CD4-positive, alpha-beta T cell treated with Interleukin-21 for 1 hour (primary cell): ENCODE measurements at places on chromosomes 16 and 17.

- no peak for DNase-seq
Measured at GRCh38 chr17:11885051-11885450, 112.2 kb downstream of the ZNF18 start.

- DNase-seq: peak; percentile 80
Measured at GRCh38 chr16:66588981-66589713, 9.9 kb downstream of the CMTM2 start.

DNA sequence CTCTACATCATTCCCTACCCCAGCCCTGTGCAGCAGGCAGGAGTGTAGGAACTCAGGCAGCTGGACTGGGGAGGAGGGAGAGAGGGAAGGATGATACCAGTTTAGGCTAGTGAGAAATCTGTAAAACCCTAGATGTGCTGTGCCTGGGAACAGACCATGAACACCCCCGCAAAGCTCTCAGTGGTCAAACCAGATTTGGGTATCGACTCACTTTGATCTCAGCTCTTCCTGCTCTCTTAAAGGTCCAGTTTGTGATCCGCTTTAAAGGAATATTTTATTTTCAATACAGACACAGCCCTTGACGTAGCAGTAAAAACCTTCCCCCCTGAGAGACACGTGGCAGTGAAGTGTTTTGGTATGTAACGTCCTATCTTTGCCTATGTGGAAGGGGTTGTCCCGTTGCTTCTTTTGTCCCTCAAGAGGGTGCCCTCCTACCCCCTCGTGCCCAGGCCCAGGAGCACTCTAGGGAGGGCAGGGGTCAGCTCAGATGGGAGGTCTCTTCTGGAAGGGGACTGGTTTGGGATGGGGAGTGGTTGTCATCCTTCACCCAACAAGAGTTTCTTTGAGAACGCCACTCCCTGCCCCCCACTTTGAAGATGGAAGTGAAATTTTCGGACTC lies 19.3 kb upstream of the TBX2 start:
- no peak for DNase-seq

DNA sequence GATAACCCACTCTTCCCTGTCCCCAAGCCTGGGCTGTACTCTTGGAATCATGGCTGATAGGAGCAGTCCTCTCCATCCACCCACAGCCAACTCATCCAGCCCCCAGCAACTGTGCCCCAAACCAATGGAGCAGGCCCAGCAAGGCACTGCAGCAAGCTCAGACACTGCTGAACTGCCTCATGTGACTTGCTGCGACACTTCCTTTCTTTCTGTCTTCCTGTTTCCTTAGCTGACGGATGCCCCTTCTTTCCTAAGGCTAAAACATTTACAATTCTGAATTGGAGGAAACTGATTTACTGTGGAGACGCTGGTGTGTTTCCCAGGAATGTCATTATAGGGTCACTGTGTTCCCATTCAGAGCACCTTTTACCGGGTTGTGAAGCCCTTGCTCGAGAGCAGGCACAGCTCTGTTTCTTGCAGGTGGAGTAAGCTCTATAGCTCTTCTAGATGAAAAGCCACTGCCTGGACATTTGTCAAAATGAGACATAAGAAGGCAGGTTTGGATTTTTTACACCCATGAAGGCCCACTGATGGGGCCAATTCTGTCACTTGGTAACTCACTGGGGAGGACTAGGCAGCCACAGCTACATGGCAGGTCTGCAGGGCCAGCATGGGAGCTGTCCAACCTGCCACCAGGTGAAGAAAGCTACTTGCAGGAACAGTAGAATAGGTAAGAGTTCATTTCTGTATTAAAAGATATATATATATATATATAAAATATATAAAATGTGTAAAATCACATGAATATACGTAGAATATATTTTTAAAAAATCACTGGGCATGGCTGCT lies 27.4 kb downstream of the TMEM11 start:
- DNase-seq: no peak

- DNase-seq: no peak
Measured at GRCh38 chr16:71297341-71297634, 8.1 kb upstream of the CMTR2 start.

GRCh38 chr17:49691677-49692191 lies 13.8 kb upstream of the SPOP start:
- no peak for DNase-seq

DNA sequence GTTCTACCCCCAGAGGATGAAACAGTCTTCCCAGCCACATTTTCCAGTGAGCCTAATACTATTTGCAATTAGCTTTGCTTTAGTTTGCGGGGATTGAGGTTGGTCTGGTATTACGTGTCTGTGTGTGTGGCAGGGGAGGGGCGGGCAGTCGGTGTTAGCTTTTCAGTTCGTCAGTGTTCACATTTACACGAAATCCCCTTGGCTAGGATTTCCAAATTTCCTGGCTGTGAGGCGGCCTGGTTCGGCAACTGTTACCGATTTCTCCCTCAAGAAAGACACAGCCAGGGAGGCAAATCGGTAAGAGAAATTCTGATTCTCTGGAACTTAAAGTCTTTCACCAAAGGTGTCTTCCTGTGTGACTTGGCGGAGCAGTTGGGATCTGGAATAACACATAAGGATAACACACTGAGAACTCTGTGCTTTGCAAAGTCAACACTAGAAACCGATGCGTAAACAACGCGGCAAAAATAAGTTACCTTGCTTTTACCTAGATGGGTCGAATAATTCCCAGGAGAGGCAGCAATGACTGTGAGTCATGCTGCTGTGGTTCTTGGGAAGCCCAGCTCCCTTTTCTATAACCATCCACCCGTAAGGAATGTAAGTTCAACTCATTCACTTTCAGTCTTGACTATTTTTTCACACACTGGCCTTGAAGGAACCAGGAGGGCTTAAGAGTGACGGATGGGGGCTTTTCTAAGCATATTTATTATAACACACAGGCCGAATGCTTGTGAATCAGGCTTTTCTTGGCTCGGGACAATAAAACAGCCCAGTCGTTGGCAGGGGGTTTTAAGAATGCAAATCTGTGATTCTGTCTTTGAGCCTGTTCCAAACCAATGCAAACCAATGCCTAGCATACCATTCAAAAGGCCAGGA lies 24.2 kb downstream of the GPRC5B start:
- no peak for DNase-seq

DNA sequence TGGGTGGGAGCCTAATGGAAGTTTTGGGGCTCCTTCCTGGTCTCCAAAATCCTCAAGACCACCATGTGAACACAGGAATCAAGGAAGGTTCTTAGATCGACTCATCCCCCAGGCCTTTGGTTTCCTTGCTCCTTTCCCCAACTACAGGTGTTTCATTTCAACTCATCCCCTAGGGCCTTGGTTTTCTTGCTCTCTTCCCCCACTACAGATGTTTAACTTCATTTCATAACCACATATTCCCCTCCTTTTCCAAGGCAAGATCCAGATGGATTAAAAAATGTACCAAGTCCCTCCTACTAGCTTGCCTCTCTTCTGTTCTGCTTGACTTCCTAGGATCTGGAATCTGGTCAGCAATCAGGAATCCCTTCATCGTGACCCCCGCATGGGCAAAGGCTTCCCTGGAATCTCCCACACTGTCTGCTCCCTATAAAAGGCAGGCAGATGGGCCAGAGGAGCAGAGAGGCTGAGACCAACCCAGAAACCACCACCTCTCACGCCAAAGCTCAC lies at the start of gene CCL11:
TSS of gene CCL11 (plus strand) at position 457 of the 507 bp plus-strand sequence. CDS start 67 bp downstream, outside the sequence.
- no peak for DNase-seq

DNA sequence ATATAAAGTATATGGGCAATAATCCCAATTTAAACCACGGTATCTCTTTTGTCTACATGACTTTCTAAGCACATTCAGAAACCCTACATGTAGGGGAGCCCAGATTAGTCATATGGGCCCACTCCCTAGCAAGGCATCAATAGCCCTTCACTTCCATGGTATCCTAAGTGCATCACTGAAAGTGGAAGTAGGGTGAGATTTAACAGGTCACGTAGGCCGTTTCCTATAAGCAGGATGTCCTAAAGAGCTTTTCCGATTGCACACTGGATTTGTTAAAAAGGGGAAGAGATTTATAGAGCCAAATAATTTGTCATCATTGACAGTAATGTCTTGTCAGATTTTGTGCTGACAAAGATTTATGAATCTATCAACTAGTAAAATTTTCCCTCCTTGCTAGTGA lies 39.0 kb downstream of the CA4 start:
- DNase-seq: no peak

DNA sequence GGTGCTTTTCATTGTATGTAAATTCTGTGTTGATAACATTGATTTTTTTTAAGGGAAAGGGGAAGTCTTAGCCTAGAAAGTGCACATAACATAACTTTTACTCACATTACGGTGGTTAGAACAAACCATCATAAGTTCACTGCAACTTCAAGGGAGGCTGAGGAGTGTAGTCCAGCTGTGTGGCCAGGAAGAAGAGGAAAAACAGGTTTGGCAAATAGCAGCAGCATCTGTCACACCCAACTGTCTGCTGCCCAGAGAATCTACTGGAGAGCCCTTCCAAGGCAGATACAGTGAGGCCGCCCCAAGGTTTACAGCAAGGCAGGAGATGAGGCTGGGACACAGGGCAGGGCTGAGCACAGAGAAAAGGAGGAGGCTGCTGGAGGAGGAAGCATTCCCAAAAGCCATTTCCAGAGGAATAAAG lies 60.6 kb downstream of the AIPL1 start:
- no peak for DNase-seq

- DNase-seq: no peak
Measured at GRCh38 chr16:78307824-78308528, 208.5 kb downstream of the WWOX start.

DNA sequence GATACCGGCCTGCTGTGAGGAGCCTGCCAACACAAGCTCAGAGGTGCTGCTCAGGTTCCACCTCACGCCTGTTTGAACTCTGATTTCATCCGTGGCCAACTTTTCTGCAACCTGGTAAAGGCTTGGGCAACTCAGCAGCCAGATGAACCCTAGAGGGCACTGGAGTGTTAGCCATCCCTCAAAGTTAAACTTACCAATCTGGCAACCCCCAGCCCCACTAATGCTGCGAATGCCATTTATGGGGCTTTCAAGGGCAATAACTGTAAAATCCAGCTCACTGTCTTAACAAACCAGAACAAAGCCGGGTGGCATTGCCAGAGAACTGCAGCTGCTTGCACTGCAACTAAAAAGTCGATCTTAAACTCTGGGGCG lies 105.5 kb downstream of the AXIN2 start:
- DNase-seq: peak; percentile 30

DNA sequence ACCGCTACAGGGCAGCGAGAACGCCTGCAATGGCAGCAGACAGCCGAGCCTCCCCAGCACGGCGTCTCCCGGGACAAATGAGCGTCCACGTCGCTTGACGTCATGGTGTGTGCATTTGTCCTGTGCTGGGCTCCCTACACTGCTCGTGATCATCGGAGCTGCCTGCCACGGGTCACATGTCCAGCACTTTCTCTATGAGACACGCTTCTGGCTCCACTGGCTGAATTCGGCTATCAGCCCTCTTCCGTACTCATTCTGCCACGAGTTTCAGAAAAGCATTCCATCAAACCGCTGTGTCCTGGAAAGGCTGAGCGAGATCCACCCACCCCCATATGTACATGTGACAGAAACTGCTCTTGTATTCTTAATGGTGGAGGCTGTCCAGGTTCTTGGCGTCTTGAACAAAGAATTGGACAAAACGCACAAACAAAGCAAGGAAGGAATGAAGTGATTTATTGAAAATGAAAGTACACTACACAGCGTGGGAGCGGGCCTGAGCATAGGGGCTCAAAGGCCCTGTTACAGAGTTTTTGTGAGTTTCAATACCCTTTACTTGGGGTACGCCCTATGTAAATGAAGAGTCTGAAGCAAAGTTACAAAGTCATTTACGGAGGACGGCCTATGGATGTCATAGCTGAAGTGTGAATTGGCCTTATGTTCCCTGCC lies 28.5 kb upstream of the SHCBP1 start:
- DNase-seq: no peak

DNA sequence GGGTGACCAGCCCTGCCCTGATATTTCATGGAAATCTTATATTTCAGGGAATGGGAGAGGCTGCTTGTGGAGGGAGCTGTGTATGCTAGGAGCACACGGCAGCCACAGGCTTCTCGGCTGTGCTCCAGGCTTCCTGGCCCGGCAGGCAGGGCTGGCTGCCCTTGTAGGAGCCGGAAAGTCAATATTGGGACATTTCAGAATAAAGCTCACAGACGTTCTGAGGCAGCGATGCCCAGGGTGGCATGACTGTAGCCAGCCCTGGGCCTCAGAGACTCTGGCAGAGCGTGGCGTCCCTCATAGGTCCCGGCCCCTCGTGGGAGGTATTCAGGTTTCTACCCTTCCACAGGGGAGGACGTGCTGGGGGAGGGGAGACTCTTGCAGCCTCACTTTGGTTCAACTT lies 65.7 kb downstream of the BANP start:
- DNase-seq: no peak

DNA sequence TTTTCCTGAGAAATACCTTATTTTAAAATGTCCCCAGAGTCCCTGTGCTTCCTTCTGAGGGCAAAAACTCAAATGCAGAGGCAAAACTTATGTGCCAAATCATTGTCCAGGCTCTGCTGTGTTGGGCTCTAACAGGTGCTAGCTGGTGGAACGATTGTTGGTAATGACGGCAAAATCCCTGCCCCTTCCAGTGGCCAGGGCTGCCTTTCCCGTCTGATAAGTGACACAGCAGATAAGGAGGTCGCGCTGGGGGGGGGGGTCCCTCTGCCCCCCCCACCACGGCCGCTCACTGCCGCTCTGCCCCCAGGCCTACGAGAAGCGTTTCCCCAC lies 29.1 kb downstream of the SEC14L5 start:
- DNase-seq: no peak

GRCh38 chr17:38653230-38653629 lies 21.5 kb downstream of the EPOP start:
- no peak for DNase-seq
